ENCODE measurements at places on chromosomes 6 and 20. TPM values are rescaled to one million over a fixed set of nuclear protein-coding genes. Genes with fewer than 3 reads are reported as not detected.

GRCh38 chr6:63268574-63268973 lies 51.2 kb downstream of the LGSN start:
- DNase-seq = no peak

TRAPPC3L gene
- total RNA-seq = not detected

- DNase-seq = no peak
Observed at GRCh38 chr20:34260208-34260942, 19.2 kb downstream of the ASIP start.

GRCh38 chr20:2172305-2173175 lies 70.9 kb downstream of the STK35 start:
- DNase-seq = peak; percentile 45

- DNase-seq = no peak
Observed at GRCh38 chr6:125658759-125659431, 90.5 kb upstream of the HEY2 start.

GRCh38 chr20:31542201-31542842 lies 28.1 kb downstream of the HM13 start:
- DNase-seq = no peak

GRCh38 chr6:146433881-146434731 lies 109.5 kb upstream of the RAB32 start:
- DNase-seq = peak; percentile 18

DNA sequence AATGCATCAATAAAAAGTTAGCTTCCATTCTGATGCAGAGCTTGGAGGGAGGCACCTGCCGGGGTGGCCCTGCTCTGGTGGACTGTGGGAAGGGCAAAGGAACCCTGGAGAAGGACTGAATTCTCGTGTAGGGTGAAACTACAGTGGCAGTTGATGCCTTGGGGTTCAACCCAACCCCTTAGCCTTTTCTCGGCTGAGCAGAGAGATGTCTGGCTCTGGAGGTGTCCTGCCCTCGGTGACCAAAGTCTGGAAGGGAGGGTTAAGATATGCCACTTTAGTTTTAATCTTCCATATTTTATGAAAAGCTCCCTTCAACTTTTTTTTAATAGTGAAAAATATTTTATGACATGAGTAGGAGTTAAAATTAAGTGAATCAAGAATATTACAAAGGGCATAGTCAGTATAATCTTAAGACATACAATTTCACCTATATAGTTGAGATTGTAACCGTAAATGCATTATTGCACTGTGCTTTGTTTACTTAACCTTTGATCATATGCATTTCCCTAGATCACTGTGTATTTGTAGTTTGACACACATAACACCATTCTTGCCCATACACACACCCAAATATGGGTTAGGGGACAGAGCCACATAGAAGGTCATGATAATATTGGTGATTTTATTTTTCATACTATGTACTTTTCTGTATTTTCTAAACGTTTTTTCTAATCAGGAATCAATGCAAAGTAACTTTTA lies 179.6 kb downstream of the MCHR2 start:
- DNase-seq = peak; percentile 11

- no peak for DNase-seq
Observed at GRCh38 chr6:52208612-52209011, 22.4 kb downstream of the IL17A start.

- DNase-seq = no peak
Observed at GRCh38 chr6:72623808-72624207, 1.9 kb downstream of the KCNQ5 start.

DNA sequence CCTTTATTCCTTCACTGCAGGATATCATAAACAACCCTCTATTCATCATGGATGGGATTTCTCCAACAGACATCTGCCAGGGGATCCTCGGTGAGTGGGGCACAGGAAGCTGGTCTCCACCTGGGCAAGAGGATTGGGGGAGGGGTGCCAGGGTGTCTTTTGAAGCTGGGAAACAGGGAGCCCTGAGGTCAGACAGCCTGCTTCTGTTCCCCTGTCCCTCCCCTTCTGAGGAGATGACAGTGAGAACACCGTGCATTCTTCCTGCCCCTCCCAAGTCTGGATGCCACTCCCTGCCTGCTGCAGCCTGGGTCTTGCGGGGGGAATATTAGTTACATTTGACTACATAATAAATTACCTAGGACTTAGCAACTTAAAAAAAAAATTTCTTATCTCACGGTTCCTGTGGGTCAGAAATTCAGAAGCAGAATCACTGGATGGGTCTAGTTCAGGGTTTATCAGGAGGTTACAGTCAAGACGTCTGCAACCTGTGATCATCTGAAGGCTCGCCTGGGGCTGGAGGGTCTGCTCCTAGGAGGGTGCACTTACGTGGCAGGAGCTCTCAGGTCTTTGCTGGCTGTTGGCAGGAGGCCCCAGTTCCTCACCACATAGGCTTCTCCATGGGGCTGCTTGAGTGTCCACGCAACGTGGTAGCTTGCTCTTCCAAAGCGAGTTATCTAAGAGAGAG lies 11.4 kb downstream of the CAPN11 start:
- peak; percentile 51 for DNase-seq

DNA sequence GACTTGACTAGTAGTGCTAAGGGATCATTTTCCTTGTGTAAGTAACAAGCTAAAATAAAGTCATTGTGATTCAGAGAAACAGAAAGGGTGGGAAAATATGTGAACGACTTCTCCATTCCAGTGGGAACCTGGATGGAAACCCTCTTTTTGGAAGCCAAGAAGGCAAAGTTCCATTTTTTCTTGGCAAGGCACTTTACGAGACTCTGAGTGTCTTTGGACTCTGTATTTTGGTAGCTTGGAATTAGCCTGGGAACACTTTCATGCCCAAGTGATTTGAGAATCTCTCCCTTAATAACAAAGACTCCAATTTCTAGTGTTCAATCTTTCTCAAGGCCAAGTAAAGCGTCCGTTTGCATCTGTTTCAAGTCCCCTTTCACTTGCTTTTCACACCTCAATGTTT lies 100.5 kb upstream of the SASH1 start:
- DNase-seq = no peak

GRCh38 chr20:10864076-10864672 lies 190.4 kb upstream of the JAG1 start:
- peak; percentile 91 for DNase-seq

HRH3 gene
- total RNA-seq = not detected

GRCh38 chr6:100803264-100804045 lies 77.7 kb downstream of the ASCC3 start:
- DNase-seq = no peak

DNA sequence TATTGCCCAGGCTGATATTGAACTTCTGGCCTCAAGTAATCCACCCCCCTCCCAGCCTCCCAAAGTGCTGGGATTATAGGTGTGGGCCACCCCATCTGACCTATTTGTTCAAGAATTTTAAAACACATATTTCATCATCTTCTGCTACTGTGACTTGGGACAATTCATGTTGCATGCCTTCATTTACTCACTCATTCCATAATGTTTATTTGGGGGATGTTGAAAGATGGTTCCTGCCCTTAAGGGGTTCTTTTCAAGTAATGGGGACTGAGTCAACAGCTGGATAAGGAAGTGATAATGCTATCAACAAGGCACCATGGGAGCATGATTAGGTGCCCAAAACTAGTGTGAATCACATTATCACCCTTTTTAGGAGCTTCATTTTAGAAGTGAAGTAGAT lies 62.0 kb downstream of the CRYBG1 start:
- no peak for DNase-seq

GRCh38 chr6:38151580-38152500 lies 332.3 kb downstream of the ZFAND3 start:
- no peak for DNase-seq

- DNase-seq = no peak
Observed at GRCh38 chr20:8913456-8913855, 155.4 kb upstream of the PLCB4 start.

LST1 gene
- 2.4 TPM for total RNA-seq

DACT2 gene
- 2.5 TPM for total RNA-seq

- DNase-seq = no peak
Observed at GRCh38 chr6:122068291-122068769, 331.1 kb upstream of the HSF2 start.

DNA sequence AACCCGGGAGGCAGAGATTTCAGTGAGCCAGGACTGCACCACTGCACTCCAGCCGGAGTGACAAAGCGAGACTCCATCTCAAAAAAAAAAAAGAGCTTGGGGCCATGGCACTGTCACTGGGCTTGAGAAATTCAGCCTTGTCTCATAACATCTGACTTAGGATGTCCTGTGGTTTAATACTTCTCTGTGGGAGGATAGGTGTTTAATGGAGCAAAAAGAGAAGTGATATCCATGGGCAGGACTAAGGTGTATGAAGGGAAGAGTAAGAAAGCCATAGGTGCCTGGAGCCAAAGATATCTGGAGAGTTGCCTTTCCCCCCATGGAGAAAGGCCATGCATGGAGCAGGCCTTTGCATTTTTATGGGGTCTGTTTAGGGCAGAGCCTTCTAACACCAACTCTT lies 11.2 kb downstream of the BMP6 start:
- no peak for DNase-seq

- no peak for DNase-seq
Observed at GRCh38 chr6:146389740-146390139, 153.9 kb upstream of the RAB32 start.

DNA sequence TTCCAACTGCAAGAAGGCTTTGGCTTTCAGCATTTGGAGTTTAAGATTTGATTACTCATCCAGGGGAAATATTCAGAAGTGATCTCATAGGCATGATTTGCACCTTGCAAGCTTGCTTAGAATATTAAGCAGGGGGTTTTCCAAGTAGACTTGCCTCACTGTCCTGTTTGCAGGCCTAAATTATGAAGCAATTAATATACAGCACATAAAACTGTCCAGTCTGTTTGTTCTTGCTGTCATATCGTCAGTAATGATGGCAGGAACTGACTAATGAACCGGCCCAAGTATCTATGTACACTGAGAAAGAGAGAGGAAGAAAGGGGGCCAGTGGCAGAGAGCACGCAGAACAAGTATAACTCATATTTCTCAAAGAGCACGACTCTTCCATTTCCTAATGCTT lies 212.5 kb upstream of the SUPT3H start:
- DNase-seq = no peak

CST7 gene
- 1.8 TPM for total RNA-seq

- DNase-seq = no peak
Observed at GRCh38 chr6:18985061-18985460, 597.9 kb downstream of the RNF144B start.

SLC17A3 gene
- total RNA-seq = not detected

SLC17A2 gene
- not detected for total RNA-seq

HLA-DPB1 gene
- total RNA-seq = 15.1 TPM

DNA sequence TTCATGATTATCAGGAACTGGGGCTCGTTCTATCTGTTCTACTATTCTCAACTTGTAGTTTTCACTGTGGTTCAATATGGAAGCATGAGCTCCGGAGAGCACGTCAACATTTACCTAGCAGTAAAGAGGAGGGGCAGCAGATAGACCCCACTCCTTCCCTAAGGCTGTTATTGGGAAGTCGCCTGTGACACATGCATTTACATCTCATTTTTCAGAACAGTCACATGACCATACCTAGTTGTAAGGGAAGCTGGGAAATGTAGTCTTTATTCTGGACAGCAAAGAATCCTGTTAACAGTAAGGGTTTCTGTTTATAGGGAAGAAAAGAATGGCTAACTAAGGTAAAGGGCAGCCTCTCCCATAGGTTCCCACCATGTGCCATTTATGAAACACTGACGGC lies 158.3 kb downstream of the ZFP64 start:
- no peak for DNase-seq

- no peak for DNase-seq
Observed at GRCh38 chr6:80186082-80186481, 79.6 kb downstream of the BCKDHB start.

KIFC1 gene
- 4.1 TPM for total RNA-seq

DNA sequence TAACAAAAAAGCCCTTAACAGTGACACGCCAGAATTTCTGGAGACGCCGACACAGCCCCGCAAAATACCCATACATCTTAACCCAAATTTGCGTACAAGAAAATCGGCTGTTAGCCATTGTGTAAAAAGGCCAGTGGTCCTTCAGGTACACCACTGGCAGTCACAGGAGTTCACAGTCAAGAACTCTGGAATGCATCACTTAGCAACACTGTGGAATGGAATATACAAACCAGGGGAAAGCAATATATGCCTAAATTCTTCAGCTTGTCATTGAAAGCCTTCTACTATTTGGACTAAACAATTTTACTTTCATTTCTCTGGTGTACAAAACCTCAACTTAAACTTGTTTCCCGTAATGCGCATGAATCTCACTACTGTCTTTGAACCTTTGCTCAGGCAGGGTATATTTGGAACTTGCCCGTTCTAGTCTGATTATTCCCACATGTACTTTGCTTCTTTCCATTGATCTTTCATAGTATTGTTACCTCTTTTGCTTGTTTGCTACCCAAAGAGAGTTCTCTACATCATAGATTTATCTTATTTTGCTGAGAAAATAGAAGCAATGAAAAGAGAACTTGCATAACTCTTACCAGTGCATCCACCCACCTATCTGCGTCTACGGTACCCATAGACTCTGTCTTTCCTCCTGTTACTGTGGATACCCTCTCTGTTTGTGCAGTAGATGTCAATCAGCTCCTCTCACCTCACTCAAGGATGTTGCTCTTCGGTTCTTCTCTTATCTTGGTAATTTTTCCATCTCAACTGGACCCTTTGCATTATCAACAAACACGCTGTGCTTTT lies at the start of gene ARMH2:
Gene ARMH2 (minus strand): TSS at position 178 of the 801 bp plus-strand sequence. CDS start 60 bp downstream, at position 118.
- DNase-seq = no peak

- no peak for DNase-seq
Observed at GRCh38 chr20:2619961-2620595, 32.4 kb upstream of the NOP56 start.

VPS16 gene
- 41.0 TPM for total RNA-seq

ZNFX1 gene
- total RNA-seq = 29.8 TPM

KCNQ5 gene
- not detected for total RNA-seq

GRCh38 chr20:63053432-63054102 lies 46.8 kb upstream of the BHLHE23 start:
- DNase-seq = no peak

DNA sequence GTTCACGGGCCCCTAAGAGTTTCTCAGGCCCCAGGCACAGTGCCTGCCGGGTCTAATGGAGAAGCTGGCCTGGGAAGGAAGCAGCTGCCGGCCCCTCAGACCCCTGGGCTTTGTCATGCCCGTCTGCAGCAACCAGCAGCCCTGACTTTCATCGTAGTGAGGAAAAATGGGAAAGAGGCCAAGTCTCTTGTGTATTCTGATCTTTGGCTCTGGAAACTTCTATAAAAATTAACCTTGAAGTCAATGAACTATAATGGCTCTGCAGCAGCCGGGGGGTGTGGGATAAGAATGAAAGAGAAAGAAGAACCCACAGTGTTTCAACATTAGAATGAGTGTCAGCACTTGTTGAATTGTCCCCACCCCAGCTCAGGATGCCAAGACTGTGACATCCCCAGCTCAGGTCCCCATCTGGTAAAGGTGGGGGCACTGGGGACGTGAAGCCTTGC lies 12.9 kb downstream of the TGM2 start:
- DNase-seq = peak; percentile 67

GRCh38 chr6:1439349-1439748 lies 50.0 kb downstream of the FOXF2 start:
- no peak for DNase-seq

DNA sequence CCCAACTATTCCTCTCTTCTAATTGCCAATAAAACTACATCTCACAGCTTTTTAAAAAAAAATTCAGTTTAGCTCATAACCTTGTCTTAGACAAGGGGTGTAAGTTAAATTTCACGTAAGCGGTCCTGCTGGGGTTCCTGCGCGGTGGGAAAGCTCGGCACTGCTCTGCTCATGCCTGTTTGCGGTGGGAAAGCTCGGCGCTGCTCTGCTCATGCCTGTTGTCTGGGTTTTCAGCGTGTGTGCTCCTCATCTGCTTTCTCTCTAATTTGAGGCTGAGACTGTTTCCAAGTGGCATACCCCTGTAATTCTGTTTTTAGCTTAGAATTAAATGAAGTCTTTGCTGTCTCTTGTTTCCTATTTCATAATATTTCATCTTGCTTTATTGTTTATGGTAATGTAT lies 18.6 kb downstream of the ARID1B start:
- no peak for DNase-seq

GRCh38 chr20:63284981-63285524 lies 7.9 kb upstream of the COL20A1 start:
- DNase-seq = no peak
